Esophagus squamous epithelium (tissue), 5 donors: ENCODE measurements at places on chromosomes 4 and X.

DNA sequence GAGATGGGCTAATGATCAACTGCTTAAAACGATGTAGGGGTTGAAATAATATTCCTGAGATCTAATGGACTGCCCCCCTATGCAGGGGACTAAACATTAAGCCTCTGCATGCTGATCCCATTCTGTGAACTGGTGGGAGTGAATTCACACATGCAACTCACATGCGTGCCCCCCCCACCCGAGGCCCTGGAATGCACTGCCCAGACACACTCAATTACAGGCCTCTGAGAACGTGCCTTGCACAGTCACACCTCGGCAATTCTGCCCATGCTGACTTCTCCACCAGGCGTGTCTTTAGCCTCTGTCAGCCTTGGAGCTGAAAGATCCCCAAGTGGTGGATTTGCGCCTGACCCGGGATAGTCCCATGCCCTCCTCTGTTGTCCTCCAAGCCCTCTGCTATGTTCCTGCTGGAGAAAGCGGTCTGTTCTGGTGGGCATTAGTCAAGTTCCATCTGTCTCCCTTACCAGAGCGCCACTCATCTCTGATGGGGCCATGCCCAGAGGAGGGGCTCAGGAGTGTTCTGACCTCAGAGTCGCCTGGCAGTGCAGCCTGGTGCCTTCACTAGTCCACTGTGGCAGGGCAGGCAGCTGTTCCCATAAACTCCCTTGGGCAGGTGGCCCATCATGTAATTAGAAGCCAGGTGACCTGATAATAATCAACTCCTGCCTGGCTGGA is 86.5 kb downstream of the DRD5 start:
- no peak for DNase-seq

DNA sequence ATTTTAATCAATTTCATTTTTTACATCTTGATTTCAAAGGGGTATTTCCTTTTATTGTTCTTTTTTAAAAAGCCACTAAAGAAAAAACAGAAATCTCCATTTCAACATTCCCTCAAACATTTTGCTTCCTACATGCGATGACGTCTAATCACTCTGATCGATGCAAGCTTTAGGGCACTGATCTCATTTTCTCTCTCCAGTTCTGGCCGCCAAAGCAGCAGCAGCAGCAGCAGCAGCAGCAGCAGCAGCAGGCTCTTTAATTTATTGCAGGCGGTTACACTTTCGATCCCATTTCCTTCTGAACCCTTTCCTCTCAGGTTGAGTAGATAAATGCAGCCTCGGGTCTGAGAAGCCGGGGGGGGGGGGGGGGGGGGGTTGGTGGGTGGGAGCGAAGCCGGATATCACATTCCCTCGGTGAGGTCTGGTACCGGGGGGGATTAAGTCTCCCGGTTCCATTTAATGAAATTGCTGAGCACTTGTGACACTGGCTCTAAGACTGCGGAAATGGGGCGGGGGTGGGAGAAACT is 3.4 kb upstream of the PCDH7 start:
- no peak for DNase-seq

GRCh38 chr4:109444182-109444844 is 10.7 kb downstream of the SEC24B start:
- DNase-seq: no peak

DNA sequence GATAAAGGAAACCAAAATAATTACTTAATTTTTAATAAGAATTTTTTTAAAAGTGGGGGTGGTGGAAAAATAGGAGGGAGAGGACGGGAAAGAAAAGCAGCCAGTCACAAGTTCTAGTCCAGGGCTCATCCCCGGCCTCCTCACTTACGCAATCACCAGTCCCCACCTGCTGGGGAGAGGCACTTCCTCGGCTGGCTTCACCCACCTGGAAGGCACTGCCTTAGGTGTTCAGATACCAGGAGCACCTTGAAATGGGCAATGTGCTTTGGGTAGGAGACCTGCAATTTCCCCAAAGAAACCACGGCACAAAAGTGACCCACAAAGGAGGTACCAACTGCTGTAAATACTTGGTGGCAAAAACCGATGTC is 23.8 kb downstream of the AFAP1 start:
- no peak for DNase-seq

GRCh38 chr4:153780876-153781275 is 8.0 kb downstream of the SFRP2 start:
- DNase-seq: no peak

DNA sequence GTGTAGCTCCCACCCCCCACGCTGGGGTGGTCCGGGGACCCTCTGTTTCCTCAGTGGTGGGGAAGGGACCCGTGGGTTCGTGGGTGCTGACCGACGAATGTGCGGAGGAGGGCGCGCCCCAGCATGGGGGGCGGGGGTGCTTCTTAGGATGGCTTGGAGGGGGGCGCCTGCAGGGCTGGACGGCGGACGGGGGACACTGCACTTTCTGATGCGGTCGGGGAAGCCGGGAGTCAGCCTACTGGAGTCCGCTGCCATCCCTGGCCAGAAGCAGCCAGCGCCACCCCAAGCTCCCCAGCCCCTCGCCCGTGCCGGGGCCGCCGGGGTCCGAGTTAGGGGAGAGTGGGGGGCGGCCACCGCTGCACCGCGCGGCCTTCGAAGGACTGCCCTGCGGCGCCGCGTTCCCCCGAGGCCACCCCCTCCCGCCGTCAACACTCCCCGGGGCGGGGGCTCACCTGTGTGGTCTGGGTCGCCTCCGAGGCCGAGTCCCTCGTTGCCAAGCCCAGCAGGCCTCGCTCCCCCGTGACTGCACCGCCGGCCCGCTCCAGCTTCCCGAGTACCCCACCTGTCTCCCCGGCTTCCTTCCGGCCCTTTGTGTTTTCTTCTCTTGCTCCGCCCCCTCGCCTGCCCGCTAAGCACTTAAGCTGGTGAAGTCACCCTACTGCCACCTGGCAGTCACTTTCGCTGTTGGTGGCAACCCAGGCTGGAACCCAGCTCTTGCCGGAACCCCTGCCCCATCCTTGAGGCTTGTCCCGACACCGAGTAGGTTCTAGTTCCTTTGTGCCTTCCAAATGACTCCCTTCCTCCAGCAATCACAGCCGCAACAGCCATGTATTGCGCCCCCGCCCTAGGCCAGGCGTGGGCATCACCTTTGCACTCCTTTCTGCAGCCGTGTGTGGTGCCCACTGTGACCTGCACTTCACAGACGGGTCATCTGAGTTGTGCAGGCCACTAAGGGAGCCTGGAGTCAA is at the start of gene OCIAD2:
Gene OCIAD2 (minus strand): TSS at position 569 of the 968 bp plus-strand sequence. CDS start 2,225 bp downstream, outside the sequence.
- peak; percentile 20 for DNase-seq

DNA sequence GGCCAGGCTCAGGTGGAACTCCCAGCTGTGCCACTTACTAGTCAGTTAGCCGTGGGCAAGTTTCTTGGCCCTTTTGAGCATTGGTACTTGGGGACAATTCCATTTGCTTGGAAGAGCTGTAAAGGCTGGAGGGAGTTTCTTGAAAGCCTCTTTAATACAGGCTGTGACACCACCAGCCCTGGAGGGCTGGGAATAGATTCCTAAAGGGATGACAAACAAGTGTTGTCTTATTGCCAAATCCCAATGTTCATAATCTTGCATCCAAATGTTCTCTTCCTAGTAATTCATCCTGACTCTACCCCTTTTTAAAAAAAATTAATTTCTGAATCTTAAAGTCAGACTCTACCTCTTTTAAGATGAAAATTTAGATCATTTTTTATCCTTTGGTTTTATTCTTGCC is 14.6 kb upstream of the MED28 start:
- no peak for DNase-seq

- DNase-seq: no peak
These were observed 99.4 kb downstream of the TMEM47 start for GRCh38 chrX:34557733-34558132.

DNA sequence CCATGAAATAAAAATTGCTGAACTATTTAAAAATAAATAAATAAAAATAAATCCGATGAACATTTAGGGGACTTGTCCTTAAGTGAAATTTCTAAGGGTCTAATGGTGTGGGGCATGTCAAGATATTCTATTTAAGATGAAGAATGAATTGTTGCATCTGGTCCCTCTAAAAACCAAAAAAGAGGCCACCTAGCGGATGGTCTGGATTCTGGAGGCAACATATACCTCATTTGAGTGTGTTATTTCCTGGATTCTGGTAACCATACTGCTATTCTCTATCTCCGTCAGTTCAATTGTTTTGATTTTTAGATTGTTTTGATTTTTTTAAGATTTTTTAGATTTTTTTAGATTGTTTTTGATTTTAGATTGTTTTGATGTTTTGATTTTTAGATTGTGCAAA is 28.3 kb downstream of the AGTR2 start:
- no peak for DNase-seq

- DNase-seq: no peak
These were observed 46.3 kb downstream of the TEX13B start for GRCh38 chrX:107935664-107936433.

DNA sequence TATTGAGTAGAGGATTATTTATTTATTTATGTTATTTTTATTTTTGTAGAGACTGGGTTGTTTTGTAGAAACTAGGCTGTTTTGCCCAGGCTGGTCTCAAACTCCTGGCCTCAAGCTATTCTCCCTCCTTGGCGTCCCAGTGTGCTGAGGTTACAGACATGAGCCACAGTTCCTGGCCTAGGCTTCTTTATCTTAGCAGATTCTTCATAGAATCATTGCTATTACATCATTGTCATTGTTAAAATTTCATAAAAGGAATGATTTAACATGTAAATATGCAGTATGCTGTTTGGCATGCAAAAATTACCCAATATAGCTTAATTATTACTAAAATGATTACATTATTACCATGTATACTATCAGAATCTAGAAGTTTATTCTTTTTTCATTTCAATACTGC is 24.2 kb downstream of the SULT1E1 start:
- no peak for DNase-seq

DNA sequence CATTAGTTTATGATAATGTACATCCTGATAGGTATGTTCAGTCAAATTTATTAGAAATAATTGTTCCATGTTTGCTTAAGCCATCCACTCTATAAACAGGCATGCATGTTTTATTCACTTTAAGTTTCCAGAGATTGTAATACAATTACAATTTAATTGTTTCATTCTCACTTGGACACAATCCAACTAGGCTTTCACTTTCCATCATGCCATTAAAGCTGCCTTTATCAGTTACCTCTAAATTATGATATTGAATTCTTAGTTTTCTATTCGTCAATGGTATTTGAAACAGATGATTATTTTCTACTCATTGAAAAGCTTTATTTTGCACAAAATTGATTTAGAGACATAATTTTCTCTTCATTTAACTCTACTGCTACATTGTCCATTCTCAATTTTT is 1196.3 kb downstream of the RAPGEF2 start:
- DNase-seq: no peak

- DNase-seq: no peak
These were observed 125.0 kb upstream of the SMIM10 start for GRCh38 chrX:134865682-134866255.
